Glutamatergic neuron (in vitro differentiated cells): ENCODE measurements at places on chromosomes 6 and 20.

DNA sequence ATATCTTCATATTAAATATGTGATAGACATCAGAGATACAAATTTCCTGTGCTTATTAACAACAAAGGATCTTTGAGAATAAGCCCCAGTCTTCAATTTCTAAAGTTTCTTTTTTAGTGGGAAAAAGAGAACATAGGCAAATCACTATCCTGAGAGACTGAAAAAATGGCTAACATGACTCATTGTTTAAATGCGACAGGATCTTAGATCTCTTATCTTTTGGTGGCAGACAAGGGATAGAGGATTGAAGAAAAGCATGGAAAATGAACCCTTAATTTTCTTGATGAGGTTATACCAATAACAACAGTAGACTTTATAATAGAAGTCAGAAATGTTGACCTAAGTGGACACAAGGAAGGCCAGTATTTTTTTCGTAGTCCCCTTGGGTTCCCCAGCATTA lies 178.6 kb upstream of the MAP3K7 start:
- no peak for DNase-seq

GRCh38 chr20:61760731-61761130 lies 304.9 kb downstream of the TAF4 start:
- DNase-seq, result no peak

DNA sequence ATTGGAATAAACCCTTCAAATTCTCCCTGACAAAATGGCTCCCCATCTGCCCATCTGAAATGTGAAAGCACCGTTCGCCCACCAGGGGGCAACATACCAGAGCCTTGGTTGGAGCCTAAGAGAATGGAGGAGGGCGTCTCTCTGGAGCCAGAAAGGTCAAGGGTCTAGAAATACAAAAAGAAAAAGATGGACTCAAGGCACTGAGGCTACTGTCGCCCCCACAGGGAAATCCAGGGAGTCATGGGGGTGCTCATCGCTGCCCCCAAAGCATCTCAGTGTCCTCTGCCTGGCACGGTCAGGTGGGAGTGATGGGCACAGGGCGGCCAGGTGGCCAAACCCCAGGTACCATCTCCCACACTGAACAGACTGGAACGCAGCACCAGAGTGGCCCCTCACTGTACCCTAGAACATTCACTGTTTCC lies 136.3 kb downstream of the ZMYND8 start:
- peak; percentile 81 for DNase-seq

- DNase-seq, result no peak
Observed at GRCh38 chr6:21741221-21742109, 147.9 kb downstream of the SOX4 start.

DNA sequence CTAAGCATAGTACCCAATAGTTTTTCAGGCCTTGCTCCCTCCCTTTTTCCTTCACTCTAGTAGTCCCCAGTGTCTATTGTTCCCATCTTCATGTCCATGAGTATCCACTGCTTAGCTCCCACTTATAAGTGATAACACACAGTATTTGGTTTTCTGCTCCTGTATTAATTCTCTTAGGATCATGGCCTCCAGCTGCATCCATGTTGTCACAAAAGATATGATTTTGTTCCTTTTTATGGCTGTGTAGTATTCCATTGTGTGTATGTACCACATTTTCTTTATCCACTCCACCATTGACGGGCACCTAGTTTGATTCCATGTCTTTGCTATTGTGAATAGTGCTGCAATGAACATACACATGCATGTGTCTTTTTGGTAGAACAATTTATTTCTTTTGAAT lies 102.9 kb downstream of the FAXC start:
- DNase-seq, result no peak

- no peak for DNase-seq
Observed at GRCh38 chr20:57698867-57699275, 10.9 kb downstream of the PMEPA1 start.

- no peak for DNase-seq
Observed at GRCh38 chr6:154598399-154598798, 87.9 kb upstream of the CNKSR3 start.

DNA sequence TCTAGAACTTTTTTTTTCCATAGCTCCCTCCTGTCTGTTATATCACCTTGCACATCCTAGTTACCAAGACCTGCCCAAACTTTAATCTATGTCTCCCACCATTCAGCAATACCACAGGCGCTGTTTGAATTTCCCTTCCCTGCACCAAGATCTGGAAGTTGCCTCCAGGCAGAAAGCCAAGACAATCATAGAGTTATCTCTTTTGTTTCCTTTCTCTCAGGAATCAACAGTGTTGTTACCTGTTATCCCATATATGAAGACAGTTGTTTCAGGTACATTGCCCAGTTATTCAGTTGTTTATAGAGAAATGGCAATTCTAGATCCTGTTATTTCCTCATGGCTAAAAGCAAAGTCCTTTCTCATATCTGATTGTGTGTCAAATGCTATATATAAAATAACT lies 63.2 kb downstream of the PDSS2 start:
- DNase-seq, result no peak

DNA sequence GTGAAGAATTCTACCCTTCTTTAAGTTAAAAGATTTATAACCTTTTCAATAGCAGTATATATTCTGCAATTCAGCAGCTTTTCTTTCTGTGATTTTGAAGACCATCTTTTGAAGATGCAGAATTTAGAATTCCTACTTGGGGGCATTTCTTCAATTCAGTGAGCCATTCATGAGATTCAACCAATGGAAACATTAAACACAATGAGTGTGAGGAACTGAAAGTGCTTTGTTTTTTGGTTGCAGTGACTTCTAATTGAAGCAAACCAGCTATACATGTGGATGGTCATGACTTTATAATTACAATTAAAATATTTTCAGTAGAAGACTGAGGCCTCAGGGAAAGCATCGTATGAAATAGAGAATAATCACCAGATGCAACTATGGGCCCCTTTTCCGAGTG lies 108.3 kb downstream of the CARMIL1 start:
- no peak for DNase-seq

GRCh38 chr6:125991653-125992052 lies 5.3 kb downstream of the TRMT11 start:
- DNase-seq, result no peak

- DNase-seq, result no peak
Observed at GRCh38 chr20:19658137-19658536, 99.9 kb upstream of the RIN2 start.

DNA sequence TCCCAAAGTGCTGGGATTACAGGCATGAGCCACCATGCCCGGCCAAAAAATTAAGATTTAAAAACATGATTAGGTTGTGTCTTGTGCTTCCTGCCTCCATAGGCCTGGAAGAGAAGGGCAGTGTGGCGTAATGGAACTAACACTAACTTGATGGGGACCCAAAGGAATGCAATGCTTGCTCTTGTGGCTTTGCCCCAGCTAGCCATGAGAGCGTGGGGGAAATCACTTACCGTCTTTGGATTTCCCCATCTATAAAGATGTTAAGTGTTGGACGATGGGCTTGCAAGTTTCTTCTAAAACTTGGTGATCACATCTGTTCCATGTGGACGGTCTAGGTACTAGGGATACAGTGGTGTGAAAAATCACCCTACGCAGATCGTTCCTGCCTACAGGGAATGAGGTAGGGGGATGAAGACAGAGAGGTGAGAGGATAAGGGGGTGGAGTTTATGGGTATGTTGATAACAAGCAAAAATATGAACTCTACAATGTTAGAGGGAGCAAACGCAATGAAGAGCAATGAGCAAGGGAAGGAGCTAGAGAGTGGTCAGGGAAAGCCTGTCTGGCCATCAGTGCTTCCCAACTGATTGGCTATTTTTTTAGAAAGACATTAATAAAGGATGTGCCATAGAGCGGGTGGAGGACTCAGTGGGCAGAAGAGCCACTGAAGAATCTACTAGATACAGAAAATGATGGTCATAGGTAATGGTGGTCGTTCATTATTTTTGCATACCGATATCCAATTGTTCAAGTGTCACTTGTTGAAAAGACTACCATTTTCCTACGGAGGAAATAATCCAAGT lies 165.2 kb downstream of the BCAS1 start:
- DNase-seq, result no peak

DNA sequence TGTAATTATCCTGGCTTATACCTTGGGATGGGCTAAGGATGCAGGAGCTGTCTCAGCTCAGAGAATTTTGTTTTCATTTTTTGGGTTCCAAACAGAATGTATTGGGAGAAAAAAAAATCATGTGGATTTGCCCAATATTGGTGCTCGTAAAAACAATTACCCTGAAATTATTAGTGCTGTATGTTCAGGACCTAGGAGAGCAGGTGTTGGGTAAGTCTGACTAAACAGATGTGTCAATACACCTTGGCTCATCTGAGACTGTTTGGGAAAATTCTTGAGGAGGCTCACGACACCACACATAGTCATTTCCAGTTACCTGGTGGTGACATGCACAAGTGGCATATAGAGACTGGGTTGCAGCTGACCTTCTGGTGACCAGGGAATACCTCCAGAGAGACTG lies 802.1 kb upstream of the FLRT3 start:
- DNase-seq, result no peak

GRCh38 chr6:9178071-9178470 lies 742.7 kb upstream of the SLC35B3 start:
- no peak for DNase-seq

GRCh38 chr20:4855555-4855954 lies 133.8 kb downstream of the PRND start:
- DNase-seq, result no peak

DNA sequence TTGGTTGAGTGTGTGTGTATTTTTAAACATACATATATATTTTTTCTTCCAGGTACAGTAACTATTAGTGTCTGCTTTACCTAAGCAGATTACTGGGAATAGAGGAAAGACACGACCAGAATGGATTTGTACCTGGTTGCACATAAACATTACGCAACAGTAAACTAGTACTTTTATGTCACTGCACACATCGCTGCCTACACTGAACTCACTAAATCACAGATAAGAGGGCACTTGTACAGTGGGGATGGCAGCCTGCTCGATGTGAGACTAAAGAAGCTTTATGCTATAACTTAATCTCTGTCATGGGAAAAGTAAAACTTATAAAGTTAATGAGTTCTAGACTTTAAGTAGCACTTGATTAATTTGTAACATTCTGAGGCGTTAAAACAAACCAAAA lies 89.5 kb upstream of the SIM1 start:
- DNase-seq, result no peak

DNA sequence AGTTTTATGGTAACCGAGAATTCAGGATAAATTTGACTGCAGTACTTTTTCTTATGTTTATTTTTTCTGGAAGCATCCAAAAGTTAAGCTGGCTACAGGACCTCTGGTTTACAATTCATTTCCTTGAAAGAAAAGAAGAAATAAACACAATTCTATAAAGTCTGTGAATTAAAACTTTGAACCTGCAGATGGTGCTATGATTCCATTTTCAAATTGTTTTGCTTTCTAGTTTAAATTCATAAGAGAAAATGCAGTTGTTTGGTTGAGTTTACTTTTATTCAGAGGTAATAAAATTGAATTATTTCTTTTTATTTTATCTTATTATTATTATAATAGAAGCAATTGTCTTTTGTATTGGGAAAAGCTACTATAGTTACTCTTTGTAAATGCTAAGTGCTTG lies 1.8 kb upstream of the VIP start:
- no peak for DNase-seq

DNA sequence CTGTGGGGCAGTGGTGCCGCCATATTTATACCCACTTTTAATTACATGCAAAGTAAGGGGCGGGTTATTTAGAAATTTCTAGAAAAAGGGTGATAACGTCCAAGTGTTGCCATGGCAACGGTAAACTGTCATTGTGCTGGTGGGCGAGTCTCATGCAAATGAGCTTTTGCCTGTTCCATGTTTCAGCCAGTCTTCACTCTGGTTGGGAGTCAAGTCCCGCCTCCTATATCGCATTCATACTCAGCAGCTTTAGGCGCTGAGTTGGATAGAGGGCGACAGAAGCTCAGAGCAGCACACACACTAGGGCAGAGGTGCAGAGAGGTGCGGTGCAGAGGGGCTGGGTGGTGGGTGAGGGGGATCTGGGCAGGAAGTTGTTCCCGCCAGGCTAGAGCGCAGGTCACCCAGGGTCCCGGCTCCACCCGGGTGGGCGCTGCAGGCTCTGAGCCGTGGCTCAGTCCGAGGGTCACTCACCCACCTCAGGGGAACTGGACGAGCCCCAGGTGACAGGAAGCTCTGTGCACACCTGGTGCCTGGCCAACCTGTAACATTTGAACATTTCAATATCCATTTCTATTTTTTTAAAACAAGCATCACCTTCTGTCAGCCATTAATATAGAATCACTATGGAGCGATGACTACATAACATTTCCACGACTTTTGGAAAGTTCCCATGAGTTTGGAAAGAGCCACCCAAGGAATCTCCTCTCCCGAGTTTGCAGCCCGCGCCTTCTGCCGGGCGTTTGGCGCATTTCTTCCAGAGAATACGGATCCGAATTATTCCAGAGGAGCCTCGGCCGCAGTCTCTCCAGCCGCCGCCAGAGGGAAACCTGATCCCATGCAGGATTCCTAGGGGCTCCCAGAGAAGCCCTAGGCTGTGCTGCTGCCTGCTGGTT lies 89.1 kb upstream of the PHACTR3 start:
- DNase-seq, result peak; percentile 92

DNA sequence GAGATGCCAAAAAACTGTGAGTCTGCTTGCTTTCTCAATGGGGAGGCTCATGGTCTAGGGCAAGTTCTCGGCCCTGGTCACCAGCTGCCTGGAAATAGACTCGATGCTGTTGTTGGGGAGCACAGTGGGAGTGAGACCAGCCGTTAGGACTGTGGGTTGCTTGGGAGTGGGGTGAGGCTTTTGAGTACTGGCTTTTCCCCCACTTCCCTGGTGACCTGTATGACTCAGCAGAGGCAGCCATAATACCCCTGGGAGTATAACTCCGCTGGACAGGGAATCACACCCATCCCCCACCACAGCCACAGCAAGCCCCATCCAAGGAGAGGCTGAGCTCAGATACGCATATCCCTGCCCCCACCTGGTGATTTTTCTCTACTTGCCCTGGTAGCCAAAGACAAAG lies 48.9 kb upstream of the OGFRL1 start:
- DNase-seq, result no peak

GRCh38 chr6:106186172-106186571 lies 100.0 kb downstream of the PRDM1 start:
- no peak for DNase-seq

- no peak for DNase-seq
Observed at GRCh38 chr6:18978337-18979128, 591.4 kb downstream of the RNF144B start.
